ENCODE measurements at places on chromosomes 2 and 18.

DNA sequence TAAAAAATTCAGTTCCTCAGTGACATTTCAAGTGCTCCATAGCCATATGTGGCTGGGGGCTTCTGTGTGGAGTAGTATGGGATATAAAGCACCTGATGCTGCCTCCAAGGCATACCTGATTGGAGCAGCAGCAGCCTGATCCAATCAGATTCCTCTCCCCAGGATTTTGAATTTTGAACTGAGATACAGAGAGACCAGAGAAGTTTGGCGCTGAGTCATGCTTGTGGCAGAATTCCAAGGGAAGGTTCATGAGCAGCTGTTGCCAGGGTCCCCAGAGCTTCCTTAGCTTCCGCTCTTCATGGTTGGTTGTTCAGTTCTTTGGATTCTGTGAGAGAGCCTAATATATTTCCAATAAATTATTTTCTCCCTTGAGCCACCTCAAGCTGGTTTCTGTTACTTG lies 29.0 kb upstream of the CFAP36 start:
- no peak for DNase-seq

GRCh38 chr2:65367524-65367923 lies 64.9 kb downstream of the SPRED2 start:
- DNase-seq: no peak

- DNase-seq: no peak
These were observed 17.4 kb downstream of the OSBPL1A start for GRCh38 chr18:24380163-24380747.

DNA sequence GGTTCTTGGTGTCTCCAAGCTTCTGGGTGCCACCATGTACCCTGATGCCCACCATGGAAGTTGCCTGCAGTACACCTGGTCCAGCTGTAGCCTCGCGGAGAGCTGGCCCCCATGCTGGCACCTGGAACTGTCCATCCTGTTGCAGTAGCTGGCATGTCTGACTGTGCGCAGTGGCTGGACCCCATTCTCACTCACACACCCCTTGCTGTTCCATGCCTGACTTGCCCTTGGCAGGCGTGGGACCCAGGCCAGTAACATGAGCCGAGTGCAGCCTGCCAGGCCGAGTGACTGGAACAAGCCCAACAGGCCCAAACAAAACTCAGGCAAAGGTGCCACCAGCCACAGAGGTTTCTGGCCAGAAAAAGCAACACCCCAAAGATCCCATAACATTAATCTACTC lies 73.8 kb downstream of the NEURL3 start:
- no peak for DNase-seq

DNA sequence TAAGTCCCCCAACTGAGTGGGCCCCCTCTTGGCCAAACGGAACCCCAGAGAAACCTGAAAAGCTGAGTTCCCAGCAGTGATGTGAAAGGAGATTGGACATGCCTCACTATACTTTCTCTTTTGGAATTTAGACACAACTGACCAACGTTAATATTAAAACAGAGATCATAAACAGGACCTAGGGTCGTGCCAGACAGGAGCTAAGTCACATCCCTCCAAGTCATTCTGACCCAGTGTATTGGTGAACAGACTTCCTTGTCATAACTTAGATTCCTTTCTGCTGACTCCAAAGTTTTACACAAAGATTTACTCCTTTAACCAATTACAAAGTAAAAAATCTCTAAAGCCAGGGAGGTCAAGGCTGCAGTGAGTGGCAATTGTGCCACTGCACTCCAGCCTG lies 46.9 kb downstream of the UXS1 start:
- no peak for DNase-seq

DNA sequence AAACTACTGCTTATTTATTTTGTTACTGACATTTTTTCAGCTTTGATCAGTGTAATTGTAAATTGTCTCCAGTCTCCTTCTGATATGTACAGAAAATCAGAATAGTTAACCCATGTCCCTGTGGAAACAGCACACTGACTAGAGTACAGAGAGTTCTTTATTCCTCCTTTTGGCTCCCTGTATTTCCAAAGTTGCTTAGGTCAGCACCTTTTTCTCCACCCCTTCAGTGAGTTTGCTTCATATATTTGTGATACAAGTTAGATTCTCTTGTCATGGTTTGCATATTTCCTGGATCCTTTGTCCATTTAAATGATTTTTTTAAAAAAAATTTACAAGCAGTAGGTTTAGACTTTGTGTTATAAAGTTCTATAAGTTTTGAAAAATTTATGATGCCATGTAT lies 2051.1 kb upstream of the LRRTM1 start:
- DNase-seq: no peak

- DNase-seq: no peak
These were observed 151.0 kb downstream of the TMEM17 start for GRCh38 chr2:62354771-62355561.

DNA sequence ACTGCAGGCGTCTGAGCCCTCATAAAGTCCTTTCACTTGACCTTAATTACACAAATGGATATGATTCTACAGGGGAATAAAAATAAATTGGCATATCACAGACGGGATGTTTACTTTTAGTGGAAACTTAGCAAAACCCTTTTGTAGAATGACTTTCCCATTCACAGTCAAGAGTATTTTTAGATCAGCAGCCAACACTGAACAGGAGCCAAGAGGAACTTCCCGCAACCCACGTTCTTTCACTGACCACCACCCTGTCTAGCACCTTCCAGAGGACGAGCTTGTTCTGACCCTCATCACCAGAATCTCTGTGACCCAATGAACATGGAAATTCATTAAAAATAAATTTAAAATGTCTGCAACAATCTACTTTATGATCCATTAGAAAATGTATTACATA lies 119.0 kb upstream of the SNTG2 start:
- DNase-seq: no peak

GRCh38 chr2:64853306-64853705 lies 135.9 kb upstream of the SLC1A4 start:
- DNase-seq: no peak

DNA sequence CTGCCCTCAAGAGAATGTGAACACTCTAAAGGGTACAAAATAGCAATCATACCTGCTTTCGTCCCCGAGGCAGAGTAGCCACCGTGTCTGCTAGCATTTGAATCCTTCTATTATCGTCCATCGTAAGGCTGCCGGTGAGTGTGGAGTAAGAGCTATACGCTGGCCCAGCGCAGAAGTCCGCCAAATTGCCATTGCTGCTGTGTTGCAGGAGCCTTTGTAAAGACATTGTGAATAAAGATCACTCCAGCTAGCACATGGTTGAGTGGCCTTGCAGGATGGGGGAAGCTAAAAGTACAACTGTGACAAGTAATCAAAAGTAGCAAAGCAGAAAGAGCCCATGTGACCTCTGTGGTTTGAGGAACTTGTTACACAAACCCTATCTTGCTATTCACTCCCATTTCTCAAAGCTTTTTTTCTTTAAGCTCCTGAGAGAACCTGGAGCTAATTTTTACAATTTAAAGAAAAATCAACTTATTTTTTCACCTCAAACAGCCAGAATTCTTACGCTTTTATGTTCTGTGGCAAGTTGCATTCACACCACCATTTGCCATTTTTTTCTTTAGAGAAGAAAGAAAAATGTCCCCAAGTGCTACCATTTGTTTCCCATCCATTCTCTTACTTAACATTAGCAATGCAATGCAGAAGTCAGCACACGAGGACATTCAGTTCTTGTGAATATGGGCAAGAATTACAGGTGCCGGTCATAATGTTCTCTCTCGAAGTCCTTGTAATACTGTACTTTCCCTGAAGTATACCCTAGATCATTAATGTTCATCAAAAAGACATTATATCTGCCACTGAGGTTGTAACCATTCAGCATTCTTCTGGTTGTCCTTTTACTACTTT lies at the start of gene CYTIP:
Gene CYTIP, minus strand, starts transcription at position 295 of the 846 bp plus-strand sequence. Its CDS starts 69 bp downstream, at position 226.
- DNase-seq: peak; percentile 79

- DNase-seq: no peak
These were observed 66.3 kb upstream of the GPR45 start for GRCh38 chr2:105175231-105175630.

DNA sequence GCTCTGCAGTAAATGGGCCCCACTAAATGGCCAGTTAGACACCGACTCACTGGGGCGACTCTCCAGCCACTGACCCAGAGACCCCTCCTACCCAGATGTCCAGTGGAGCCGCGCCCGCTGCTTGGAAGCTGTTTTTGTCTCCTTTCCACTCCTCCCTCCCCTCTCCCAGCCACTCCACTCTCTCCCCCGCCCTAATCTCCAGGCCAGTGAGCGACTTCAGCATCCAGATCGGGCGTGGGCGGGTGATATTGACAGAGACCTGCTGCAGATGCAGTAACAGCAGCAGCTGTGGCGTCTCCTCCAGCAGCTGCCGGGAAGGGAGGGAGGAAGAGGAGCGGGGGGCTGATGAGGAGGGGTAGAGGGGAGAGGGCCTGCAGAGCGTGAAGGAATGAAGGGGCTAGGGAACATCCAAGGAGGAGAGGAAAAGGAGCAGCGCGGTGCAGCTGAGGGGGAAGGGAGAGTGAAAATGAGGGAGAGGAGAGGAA lies at the start of gene SCN7A:
Gene SCN7A, minus strand, starts transcription at position 110 of the 485 bp plus-strand sequence. CDS start 16,553 bp downstream, outside the sequence.
- DNase-seq: no peak

- no peak for DNase-seq
These were observed 427.1 kb downstream of the EIPR1 start for GRCh38 chr2:2950403-2950952.

- no peak for DNase-seq
These were observed 166.5 kb downstream of the MTX2 start for GRCh38 chr2:176435729-176436128.

Measured in activated effector memory CD4-positive, alpha-beta T cell treated with anti-CD3 and anti-CD28 coated beads, Interleukin-2, amount 50 U/mL, for 16 hours (primary cell).